Osteoblast (primary cell): ENCODE measurements at places on chromosomes 13 and 19. TPM values are rescaled to one million over a fixed set of nuclear protein-coding genes. Genes with fewer than 3 reads are reported as not detected.

- DNase-seq: no peak
Observed at GRCh38 chr13:33541456-33541855, 255.9 kb upstream of the STARD13 start.

VSIG10L gene
- 0.72 and 0.88 TPM in 2 replicates for total RNA-seq

DNA sequence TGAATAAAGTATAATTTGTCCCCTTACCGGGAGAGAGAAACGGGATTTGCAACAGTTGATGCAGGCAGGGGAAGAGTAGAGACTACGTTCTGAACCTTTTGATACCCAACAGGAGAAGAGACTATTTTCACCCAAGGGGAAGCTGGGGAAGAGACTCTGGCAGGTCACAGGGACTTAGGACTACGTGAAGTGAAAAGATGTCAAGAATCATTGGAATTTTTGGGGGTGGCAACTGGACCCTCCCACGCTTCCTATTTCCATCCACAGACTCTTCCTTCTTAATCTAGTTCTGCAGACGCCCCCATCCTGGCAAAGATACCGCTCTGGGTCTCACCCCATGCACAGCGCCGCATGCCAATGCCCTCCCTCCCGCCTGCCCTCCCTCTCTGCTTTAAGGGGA lies 13.8 kb downstream of the CABP5 start:
- peak; percentile 77 for DNase-seq

SRRM5 gene
- total RNA-seq: under 0.01 TPM in 1 of 2 replicates, not detected in the other

DNA sequence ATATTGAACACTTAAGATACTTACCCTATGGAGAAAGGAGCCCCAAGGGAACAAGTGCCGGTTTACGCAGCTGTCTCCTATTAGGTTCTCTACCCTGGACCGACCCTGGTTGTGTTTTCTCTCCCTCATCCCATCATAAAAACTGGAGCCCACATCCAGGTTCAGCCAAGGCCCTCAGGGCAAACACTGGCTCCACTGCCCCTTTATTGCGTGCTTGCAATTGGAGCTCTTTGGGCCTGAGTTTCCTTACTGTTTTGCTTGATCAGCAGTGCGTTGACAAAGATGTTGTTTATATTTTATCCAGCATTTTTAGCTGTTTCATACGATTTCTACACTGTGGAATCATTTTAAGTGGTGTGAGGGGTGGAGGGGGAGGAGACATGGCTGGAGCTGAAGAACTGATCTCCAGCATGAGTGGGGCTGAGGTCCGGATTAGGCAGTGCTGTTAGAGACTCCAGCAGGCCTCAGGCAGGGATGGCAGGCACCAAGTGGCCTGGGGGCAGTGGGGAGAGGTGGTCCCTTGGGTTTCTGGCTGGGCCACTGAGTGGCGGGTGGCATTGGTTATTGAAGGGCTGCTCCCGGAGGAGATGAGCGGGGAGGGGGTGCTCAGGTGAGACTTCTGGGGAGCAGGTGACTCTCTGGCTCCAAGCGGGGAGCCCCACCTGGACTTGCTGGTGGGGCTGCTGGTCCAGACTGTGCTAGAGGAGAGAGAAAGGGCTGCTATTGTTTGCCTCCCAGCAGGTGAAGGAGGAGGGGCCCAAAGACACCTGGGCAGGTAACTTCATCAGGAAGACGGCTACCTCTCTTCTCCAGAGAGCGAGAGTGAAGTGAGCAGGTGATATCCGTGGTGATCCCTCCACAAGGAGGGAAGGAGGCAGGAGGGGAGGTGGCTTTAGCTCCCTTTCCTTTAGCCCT lies 62.4 kb upstream of the RNF113B start:
- DNase-seq: no peak

BAX gene
- 78.4 and 78.9 TPM in 2 replicates for total RNA-seq

- DNase-seq: no peak
Observed at GRCh38 chr13:24893863-24894262, 129.9 kb downstream of the RNF17 start.

S1PR5 gene
- 0.29 and 0.36 TPM in 2 replicates for total RNA-seq

- no peak for DNase-seq
Observed at GRCh38 chr19:29479941-29480340, 45.9 kb upstream of the VSTM2B start.

DOCK6 gene
- total RNA-seq: 12.7 and 183 TPM in 2 replicates

AXL gene
- total RNA-seq: 355 and 368 TPM in 2 replicates

GRCh38 chr13:25210842-25211569 lies 38.9 kb upstream of the AMER2 start:
- DNase-seq: no peak

KLK5 gene
- not detected in 2 replicates for total RNA-seq

DNA sequence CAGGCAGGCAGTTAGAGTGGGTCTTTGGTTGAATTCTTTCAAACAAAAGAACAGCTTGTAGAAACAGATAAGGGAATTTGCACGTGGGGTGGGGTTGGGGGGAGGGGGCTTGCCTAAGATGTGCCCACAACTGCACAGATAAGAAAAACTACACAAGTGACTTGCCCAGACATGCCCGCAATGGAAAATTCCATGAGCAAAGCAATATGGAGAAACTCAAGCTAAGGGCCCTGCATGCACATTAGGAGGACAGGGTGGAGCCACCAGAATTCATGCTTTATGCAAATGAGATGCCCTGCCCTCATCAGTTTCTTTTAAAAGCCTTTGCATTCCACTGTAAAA lies 755.6 kb upstream of the MIR17HG start:
- DNase-seq: no peak

GRCh38 chr13:67619351-67619994 lies 389.3 kb upstream of the PCDH9 start:
- no peak for DNase-seq

DNA sequence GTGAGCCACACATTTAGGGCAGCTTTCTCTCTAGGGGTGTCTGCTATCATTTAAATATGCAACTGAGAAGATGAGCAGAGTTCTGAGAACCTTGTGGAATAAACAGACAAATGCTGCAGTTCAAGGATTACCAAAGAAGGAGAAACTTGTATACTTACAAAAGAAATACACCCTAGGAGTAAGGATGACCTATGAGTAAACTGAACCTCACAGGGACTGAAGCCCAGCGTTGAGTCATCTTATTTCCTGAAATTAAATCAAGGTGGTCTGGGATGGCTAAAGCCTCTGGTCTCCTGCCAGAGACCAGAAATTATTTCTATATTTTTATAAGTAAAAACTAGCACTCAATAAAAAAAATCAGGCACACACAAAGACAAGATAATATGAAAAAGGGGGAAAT lies 40.1 kb downstream of the FAM216B start:
- peak; percentile 29 for DNase-seq

IGFL2 gene
- total RNA-seq: not detected in 2 replicates

GRCh38 chr13:94548821-94549231 lies 47.1 kb downstream of the TGDS start:
- peak; percentile 36 for DNase-seq

OVOL3 gene
- total RNA-seq: not detected in 2 replicates
